ENCODE measurements at places on chromosomes 1 and 21.

- DNase-seq: no peak
Observed at GRCh38 chr1:74343216-74343615, 108.0 kb downstream of the TNNI3K start.

- no peak for DNase-seq
Observed at GRCh38 chr1:21278208-21278859, 11.9 kb downstream of the ECE1 start.

- DNase-seq: no peak
Observed at GRCh38 chr1:217599154-217599553, 31.7 kb downstream of the GPATCH2 start.

DNA sequence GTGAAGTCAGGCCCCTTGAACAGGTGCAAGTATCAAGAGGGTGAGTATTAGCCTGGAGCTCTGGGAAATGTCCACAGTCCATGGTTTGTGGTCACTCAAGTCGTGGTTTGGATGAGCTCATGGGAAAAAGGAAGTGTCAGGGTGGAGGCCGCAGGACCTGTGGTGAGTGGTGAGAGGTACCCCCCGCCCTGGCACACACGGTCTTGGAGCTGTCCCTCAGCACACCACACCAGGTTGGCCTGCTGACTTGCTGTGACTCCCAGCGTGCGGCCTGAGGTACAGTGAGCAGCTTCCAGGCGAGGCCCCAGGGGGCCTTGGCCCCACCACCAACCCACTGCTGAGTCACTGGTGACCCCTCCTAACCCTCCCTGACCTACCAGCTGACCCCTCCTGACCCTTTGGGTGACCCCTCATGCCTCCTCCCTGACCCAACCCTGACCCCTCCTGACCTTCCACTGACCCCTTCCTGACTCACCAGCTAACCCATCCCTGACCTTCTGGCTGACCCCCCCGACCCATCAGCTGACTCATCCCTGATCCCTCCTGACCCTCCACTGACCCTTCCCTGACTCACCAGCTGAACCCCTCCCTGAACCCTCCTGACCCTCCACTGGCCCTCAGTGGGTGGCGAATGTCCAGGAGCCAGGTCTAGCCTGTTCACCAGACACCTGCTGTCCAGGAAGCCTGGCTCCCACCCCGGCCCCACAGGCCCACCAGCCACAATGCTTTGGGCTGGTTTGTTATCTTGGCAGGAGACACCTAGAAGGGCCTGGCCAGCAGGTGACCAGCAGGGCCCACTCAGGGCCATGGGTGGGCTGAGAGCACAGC is 34.8 kb upstream of the RNF187 start:
- no peak for DNase-seq

GRCh38 chr1:20216574-20216973 is 30.3 kb upstream of the PLA2G2C start:
- DNase-seq: no peak

GRCh38 chr1:23562137-23562876 is 3.0 kb upstream of the ID3 start:
- DNase-seq: peak; percentile 73

- DNase-seq: no peak
Observed at GRCh38 chr1:240232530-240232929, 140.8 kb downstream of the FMN2 start.

- DNase-seq: no peak
Observed at GRCh38 chr1:36599828-36600227, 117.1 kb upstream of the CSF3R start.

DNA sequence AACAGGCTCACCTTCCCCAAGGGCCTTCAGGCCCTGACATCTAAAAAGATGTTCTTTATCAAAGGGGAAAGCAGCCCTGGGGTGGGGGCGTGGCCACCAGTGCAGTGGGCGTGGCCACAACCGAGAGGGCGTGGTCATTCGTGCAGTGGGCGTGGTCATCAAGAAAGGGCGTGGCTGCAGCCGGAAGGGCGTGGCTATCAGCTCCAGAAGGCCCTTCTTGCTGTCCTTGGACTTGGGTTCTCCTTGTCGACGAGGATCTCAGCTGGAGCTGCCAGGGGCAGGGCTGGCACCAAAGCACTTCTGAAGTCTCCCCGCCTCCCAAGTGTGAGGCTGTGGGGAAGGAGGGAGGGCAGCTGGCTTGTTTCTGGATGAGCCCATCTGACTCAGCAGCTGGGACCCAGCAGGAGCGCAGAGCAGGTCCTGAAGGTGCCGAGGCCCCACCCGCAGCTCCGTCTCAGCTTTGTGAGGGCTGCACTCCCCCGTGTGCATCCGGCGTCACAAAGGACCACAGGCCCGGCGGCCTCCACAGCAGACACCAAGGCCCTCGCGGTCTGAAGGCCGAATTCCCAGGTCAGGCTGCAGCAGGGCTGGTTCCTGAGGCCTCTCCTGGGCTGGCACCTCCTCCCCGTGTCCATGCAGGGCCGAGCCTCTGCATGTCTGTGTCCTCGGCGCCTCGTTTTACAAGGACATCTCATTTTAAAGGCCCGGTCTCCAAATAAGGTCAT is 12.8 kb downstream of the PDE9A start:
- no peak for DNase-seq

DNA sequence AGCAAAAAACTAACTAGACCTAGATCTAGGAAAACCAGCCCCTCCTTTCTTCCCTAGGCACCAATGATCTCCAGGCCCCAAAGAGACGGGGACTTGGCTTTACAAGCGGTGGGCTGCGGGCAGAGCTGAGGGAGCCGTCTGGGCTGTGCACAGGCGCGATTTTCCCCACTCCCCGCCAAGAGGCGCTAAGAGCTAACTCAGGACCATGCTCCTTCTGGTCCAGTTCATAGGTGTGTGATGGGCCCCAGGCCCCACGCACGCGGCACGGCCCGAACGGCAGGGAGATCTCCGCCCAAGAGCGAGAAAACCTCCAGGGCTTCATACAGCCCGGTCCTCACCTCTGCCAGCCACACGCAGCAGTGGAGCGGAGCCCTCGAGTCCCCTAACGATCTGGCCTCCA is 7.5 kb upstream of the GPR153 start:
- no peak for DNase-seq

DNA sequence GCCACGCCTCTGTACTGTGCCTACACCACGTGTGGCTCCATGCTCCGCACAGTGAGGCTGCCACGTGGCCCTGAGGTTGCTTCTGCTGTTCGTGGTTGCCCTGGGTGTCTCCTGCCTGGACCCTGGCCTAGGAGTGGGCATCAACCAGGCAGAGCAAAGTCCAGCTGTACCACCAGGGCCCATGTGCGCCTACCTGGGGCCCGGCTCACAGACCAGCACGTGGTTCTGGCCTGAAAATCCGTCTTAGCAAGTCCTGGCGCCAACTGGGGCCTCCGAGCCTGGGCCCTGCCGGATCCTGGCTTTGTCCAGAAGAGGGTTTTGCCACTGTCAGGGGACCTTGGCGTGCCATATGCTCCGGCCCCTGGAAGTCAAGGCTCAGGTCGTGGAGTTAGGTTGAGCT is 107.1 kb upstream of the TTC34 start:
- DNase-seq: no peak

DNA sequence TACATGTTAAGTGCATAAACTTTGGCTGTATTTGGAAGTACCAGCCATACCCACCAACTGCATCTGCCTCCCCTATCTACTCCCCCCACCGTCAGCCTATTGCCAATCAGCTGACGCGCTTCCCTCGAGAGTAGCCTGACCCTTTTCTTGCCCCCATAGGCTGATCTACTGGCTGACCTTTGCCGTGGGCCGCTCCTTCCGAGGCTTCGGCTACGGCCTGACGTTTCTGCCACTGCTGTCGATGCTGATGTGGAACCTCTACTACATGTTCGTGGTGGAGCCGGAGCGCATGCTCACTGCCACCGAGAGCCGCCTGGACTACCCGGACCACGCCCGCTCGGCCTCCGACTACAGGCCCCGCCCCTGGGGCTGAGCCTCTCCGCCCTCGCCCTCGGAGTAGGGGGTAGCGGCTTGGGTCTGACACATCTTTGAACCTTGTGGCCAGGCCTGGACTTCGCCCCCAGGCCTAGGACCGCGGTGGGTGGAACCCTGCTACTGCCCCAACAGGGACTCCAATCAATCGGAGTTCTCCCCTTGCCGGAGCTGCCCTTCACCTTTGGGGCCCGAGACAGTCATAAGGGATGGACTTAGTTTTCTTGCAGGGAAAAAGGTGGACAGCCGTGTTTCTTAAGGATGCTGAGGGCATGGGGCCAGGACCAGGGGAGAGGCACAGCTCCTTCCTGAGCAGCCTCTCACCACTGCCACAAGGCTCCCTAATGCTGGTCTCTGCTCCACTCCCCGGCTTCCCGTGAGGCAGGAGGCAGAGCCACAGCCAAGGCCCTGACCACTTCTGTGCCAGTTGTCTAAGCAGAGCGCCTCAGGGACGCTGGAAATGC is 4.0 kb downstream of the GLMP start:
- DNase-seq: peak; percentile 61

DNA sequence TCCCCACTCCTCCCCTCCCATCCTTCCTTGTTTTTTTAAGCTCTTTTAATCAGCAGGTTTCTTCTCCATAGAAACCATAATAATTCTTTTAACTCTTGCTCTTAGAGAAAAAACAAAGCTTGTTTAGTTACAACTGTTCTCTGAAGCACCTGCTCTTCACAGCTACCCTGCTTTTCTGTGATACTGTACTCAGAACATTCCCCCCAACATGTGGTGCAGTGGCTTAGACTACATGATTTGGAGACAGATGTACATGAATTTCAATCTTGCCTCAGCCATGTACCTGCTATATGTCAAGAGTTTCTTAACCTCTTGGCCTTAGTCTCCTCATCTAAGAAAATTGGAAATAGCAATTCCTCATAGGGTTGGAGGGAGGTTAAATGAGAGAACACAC is 33.5 kb downstream of the LAMC2 start:
- DNase-seq: no peak

- no peak for DNase-seq
Observed at GRCh38 chr1:90650401-90650800, 66.7 kb downstream of the BARHL2 start.

- no peak for DNase-seq
Observed at GRCh38 chr1:229941831-229942230, 125.2 kb upstream of the GALNT2 start.

DNA sequence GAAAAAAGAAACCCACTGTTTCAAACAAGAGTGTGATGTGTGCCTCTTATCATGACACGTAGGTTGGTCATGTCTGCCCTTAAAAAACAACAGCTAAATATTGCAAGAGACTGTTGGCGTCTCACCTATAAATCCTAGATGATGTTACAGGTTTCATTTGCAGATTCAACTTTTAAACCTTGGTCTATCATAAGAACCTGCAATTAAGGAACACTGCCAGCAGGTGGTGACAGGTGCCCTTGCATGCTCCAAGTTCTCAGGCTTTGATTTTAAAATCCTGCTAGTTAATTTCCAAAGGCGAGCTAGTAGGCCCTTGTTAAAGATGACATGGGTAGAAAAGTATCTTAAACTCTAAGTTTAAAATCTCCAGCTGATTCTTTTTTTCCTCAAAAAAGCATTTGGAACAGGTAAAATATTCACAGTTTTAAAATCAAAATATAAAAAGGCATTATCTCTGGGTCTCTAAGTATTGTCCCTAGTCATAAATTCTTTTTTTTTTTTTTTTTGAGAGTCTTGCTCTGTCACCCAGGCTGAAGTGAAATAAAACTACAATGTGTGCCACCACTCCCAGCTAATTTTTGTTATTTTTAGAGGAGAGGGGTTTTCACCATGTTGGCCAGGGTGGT is 39.1 kb downstream of the CLSTN1 start:
- DNase-seq: no peak

DNA sequence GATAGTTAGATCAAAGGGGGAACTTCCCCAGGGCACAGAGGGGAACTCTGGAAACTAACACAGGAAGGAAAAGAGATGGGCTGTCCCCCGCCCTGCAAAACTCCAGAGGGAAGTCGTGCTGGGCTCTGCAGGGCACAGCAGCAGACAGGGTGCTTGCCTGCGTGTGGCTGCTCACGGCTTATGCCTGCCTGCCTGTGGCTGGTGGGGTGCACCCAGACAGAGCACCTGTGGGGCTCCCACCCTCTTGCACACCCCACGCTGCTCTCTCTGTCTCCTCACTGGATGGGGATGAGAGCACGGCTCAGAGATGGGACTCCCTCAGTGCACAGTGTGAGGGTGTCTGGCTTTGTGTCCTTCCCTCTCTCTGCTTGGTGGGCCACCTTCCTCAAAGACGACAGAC is 13.5 kb upstream of the ETV3L start:
- no peak for DNase-seq

DNA sequence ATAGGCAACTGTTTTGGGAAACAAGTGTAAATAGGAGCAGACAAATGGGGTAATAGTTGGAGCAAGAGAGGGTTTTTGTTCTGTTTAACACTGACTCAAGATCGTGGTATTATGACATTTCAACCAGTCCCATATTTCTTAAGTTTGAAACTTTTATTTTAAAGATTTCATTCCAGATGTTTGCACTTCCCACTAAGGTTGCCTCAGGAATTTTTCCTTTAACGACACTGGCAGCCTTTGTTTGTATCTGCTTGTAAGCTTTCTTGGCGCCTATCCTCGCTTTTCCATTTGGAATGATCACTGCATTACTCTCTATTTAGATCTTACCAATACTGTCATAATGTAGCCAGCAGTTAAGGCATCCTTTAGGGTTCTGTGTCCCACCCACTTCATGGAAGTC is 67.7 kb downstream of the ALG6 start:
- DNase-seq: no peak

DNA sequence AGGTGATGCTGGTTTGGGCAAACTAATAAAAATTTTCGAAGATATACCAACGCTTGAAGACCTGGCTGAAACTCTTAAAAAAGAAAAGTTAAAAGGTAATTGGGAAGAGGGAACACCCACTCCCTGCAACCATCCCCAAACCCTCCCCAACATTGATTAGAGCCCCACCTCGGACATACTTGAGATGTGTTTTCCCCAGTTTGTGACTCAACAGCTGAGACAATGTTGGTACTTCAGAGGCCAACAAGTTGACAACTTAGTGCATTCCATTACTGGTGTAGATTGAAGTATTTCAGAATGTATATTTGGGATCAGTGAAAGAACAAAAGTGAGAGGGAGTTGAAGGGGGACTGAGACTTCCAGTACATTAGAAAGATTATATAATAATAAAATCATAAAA is 5.1 kb downstream of the IFI16 start:
- no peak for DNase-seq

- no peak for DNase-seq
Observed at GRCh38 chr1:40102896-40103295, 5.8 kb upstream of the PPT1 start.

DNA sequence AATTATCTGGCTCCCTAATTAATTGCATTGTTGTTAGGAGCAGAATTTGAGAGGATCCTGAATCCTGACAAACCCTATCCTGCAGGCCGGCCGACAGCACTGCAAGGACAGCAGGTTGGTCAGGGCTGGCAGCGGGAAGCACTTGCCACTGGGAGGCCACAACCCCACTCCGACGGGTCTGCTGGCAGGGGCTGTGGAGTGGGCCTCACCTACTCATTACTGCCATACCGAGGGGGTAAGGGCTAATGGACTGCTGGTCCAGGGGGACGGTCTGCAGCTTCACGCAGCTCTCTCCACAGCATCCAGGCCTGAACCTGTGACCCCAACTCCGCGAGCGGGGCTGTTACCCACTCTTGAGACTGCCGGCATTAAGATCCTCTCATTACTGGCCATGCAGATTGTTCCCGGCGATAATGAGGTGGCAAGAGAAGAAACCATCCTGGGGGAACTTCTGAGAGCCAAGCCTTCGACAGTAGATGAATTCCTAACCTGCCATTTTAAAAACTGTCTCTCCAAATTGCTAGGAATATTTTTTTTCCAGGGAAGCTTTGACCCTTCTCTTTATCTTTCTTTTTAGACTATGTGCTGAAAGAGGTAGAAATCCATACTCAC is 501.3 kb downstream of the OMA1 start:
- no peak for DNase-seq
